IPS DF 6.9 (cell line): ENCODE measurements at places on chromosomes 16 and 17.

GRCh38 chr17:76497979-76498875, 3.0 kb downstream of the RHBDF2 start:
- DNase-seq, result no peak

DNA sequence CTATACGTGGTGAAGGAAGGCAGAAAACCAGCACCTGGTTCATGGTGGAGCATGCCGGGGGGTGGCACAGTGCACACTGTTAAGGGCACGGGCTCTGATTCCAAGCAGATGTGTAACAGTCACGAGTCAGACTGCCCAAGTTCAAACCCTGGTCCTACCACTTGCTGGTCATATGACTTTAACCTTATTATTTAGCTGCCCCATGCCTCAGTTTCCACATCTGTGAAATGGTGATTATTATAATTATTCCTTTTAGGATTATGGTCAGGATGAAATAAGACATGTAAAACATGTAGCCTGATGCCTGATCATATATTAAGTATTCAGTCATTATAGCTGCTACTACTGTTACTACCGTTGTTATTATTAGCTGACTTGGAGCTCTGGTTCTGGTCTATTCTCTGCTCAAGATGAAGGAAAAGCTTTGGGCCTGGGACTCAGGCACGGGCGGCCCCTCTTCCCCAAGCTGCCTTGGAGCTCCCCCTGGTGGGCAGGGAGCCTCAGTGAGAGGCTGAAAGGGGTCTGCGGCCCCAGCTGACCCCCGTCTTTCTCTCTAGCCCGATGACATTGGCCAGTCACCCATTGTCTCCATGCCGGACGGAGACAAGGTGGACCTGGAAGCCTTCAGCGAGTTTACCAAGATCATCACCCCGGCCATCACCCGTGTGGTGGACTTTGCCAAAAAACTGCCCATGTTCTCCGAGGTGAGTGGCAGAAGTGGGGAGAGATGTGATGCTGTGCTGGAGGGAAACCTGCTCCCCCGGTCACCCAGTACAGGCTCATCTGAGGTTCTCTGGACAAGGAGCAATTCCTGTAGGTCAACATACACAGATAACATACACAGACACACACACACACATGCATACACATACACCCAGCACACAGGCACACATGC, 14.0 kb downstream of the NR1D1 start:
- DNase-seq, result no peak

DNA sequence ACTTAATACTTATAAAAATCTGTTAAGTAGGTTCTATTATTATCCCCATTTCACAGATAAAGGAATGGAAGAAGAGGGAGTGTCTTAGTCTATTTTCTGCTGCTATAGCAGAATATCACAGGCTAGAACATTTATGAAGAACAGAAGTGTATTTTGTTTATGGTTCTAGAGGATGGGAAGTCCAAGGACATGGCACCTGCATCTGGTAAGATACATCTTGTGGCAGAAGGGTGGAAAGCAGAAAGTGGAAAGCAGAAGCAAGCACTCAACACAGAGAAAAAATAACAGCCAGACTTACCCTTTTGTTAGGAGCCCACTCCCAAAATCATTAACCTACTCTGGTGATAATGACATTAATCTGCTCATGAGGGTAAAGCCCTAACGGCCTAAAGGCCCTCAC, 422.4 kb downstream of the NPIPA8 start:
- DNase-seq, result no peak

GRCh38 chr17:61221181-61221580, 178.5 kb upstream of the TBX2 start:
- DNase-seq, result no peak

GRCh38 chr16:73848993-73849392, 447.6 kb upstream of the PSMD7 start:
- no peak for DNase-seq

- no peak for DNase-seq
These were observed 45.7 kb upstream of the MRPS23 start for GRCh38 chr17:57895382-57896060.

DNA sequence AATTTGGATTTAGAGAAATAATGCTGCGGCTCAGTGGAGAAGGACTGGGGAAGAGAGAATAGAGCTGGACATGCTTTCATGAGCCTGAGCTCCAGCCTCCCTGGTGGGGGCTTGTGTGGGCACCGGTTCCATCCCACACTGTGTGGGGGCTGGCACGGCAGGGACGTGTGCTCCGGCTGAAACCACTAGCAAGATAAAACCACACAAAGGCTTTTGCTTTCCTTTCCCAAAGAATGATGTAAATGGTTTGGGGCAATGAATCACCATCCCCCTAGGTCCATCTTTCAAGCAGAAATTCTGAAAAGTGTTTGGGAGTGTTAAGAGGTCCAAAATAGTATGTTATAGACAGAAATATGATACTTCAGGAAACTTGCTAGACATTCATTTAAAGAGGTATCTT, 77.0 kb downstream of the CDH11 start:
- no peak for DNase-seq

- DNase-seq, result no peak
These were observed 1.3 kb downstream of the SHMT1 start for GRCh38 chr17:18361837-18362697.

- DNase-seq, result no peak
These were observed 5.2 kb upstream of the TRAP1 start for GRCh38 chr16:3722508-3722907.

GRCh38 chr16:57734308-57734924, 1.2 kb upstream of the KATNB1 start:
- no peak for DNase-seq

GRCh38 chr17:82103553-82104451, 5.8 kb upstream of the FASN start:
- no peak for DNase-seq

- DNase-seq, result no peak
These were observed 330.5 kb downstream of the MAF start for GRCh38 chr16:79270011-79270410.

- no peak for DNase-seq
These were observed 171.8 kb upstream of the GSE1 start for GRCh38 chr16:85441189-85441889.

DNA sequence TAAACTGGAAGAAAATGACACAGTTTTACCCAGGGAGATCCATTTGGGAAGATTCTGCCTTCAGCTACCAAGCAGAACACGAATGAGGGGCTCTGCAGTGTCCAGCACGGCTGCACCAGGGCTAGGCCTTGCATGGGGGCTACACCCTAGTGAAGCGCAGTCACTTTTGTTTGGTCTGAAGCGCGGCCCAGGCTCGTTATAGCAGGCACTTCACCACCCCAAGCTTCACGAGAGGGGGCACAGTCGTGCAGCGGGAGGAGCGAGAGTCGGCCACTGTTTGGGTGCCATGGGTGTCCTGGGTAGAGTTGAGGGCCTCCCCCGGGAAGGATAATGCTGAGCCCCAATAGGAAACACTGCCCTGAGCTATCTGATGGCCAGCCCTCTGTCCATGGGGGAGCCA, 21.6 kb upstream of the IL17C start:
- DNase-seq, result no peak

GRCh38 chr17:37643869-37644268, 623 bp upstream of the DDX52 start:
- no peak for DNase-seq

DNA sequence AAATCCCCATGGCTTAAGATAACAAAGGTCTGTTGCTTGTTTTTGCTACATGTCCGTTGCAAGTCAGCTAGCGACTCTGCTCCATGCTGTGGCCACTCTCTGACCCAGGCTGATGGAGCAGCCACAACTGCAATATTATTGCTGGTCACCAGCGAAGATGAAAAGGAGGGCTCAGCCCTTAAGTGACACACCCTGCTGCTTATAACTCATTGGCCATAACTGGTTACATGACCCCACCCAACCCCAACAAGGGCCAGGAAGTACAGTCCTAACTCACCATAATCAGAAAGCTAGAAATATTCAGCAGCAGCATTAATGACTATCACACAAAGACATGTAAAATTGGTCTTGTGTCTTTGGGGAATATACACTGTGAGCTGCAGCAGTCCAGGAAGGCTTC, 224.3 kb downstream of the SOX9 start:
- no peak for DNase-seq

DNA sequence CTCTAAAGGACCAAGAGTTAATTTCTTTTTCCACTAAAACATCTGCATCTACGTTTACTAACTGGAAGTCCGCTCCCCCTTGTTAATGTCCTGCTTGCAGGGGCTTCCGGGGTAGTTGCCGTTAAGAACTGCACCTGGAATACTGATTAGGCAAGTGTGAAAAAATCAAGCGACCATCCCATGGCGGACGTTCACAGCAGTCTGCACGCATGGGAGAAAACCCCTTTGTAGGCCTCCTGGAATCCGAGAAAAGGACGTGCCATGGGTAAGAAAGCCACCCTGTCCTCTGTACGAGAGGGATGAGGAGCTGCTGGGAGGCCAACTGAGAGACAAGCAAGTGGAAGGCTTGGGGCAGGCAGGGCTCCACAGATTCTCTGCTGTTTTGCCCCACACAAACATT, 14.9 kb downstream of the SNN start:
- DNase-seq, result no peak

GRCh38 chr17:37123941-37124820, 175.4 kb downstream of the AATF start:
- DNase-seq, result no peak

- no peak for DNase-seq
These were observed 273.0 kb downstream of the CEP112 start for GRCh38 chr17:65918916-65919315.

DNA sequence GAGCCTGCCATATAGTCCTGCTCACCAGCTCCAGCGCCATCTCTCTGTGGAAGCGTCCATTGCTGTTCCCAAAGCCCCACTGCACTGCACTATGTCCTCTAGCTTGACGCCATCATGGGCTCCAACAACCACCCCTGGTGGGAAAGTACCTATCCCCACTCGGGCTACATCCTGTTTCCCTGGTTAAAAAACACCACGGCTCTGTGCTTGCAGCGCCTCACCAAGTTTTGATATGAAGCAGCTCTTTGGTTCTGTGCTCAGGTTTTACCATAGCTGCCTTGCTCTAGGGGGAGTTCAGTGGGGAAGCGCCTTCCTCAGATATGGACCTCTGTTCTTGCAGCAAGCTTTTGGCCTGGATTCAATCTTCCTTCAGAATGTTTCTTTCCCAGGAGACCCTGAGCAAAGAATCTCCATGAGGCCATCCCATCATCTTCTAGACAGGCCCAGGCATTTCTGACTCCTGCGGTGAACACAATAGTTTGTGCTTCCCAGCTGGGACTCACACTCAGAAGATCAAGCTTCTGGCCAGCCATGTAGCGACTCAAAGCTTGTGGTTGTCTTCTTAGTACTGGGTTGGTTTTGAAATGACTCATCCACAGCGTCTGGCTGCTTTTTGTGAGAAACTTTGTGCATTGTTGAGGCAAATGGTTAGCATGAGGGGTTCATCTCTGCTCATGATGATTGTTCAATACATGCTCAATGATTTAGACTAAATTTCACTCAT, 39.5 kb downstream of the DYNLRB2 start:
- DNase-seq, result no peak

- no peak for DNase-seq
These were observed 25.5 kb upstream of the CDC42EP4 start for GRCh38 chr17:73337330-73337710.

DNA sequence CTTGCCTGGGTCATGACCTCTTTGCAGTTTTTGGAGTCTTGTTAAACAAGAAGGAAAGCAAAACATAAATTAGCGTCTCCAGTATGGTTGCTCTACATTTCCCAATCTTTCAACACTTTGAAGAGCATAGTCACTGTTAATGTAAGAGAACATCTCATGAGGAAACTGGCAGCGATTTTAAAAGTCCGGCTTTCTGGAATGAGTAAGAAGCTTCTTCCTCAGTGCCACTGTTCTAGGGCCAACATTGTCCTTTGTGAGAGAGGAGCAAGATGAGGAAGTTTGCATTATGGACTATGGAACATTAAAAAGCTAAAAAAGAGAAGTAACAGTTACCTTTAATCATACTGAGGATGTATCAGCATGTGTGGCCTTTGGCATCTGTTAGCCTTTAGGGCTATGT, 73.1 kb downstream of the WNT3 start:
- DNase-seq, result no peak

- DNase-seq, result no peak
These were observed 154.9 kb upstream of the SDK2 start for GRCh38 chr17:73799096-73799495.

GRCh38 chr16:66900721-66901441, 17.8 kb downstream of the CDH16 start:
- DNase-seq, result no peak

GRCh38 chr16:19701091-19701490, 16.9 kb downstream of the KNOP1 start:
- DNase-seq, result no peak

DNA sequence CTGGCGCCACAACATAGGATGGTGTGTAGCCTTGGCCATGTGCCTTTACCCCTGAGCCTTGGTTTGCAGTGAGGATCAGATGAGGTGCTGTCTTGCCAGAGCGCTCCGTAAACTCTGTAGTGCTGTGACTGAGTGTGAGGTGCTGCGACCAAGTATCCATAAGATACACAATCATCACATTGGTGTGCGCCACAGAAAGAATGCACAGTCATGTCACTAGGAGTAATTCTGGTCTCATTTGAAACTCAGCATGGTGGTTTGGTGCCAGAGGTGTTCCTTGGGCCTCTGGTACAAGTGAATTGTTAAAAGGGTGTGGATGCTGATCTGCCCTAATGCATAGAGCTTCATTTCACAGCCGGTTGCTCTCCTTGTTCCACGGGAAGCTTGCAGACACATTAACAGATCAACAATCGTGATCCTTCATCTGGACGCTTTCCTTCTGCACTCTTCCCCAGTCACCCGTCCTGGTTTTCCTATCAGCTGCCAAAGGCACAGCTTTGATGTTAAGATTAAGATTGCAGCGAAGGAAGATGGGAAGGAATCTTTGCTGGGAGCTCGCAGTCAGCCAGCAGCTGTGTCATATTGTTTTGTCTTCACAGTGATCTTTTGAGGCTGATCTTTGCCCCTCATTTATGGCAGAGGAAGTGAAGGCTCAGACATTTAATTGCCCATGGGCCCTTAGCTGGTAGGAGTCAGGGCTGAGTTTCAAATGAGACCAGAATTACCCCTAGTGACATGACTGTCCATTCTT, 79.1 kb downstream of the KSR1 start:
- no peak for DNase-seq

- DNase-seq, result no peak
These were observed at the start of gene ERBB2 for GRCh38 chr17:39699818-39700147. Gene ERBB2 (plus strand): TSS chr17:39700064. CDS start chr17:39700239, 175 bp downstream.
